Dorsolateral prefrontal cortex (tissue), 122 donors: ENCODE measurements at places on chromosomes 2 and 18. TPM values are rescaled to one million over a fixed set of nuclear protein-coding genes. Genes with fewer than 3 reads are reported as not detected.

The RAX gene
- total RNA-seq: not detected

The ADGRF3 gene
- total RNA-seq: 2.0 TPM

The ATP6V1B1 gene
- 1.3 TPM for total RNA-seq

The GPR45 gene
- total RNA-seq: 1.6 TPM

The EVX2 gene
- not detected for total RNA-seq

The LRRTM4 gene
- total RNA-seq: 49.6 TPM

The FASTKD2 gene
- total RNA-seq: 32.1 TPM

The MERTK gene
- 26.6 TPM for total RNA-seq

The C18orf32 gene
- total RNA-seq: 127 TPM

The CYRIA gene
- total RNA-seq: 131 TPM

The POU3F3 gene
- total RNA-seq: 55.8 TPM

The UGT1A4 gene
- total RNA-seq: not detected

The PCARE gene
- total RNA-seq: 0.50 TPM

The TXNDC9 gene
- 15.5 TPM for total RNA-seq

The ONECUT2 gene
- total RNA-seq: 2.7 TPM

The ZDBF2 gene
- total RNA-seq: 30.6 TPM

The TWIST2 gene
- 0.58 TPM for total RNA-seq

The KRTCAP3 gene
- total RNA-seq: 0.99 TPM

The CAMKMT gene
- total RNA-seq: 11.9 TPM

The SALL3 gene
- 10.3 TPM for total RNA-seq

The LYG2 gene
- total RNA-seq: not detected

The RUFY4 gene
- total RNA-seq: 0.79 TPM

The REG1A gene
- total RNA-seq: not detected

The BCL11A gene
- 86.0 TPM for total RNA-seq

The CD207 gene
- 0.34 TPM for total RNA-seq

The ATOH8 gene
- total RNA-seq: 21.6 TPM

The TANC1 gene
- 30.9 TPM for total RNA-seq

The AOX1 gene
- 0.99 TPM for total RNA-seq

The EN1 gene
- total RNA-seq: not detected

The NGEF gene
- 201 TPM for total RNA-seq

The FEV gene
- total RNA-seq: not detected

The KANSL1L gene
- 44.7 TPM for total RNA-seq

The DPYSL5 gene
- total RNA-seq: 33.0 TPM

The ADCYAP1 gene
- total RNA-seq: 11.0 TPM

The SIX3 gene
- total RNA-seq: 0.55 TPM

The DPP4 gene
- 5.1 TPM for total RNA-seq

The CXCR2 gene
- 0.57 TPM for total RNA-seq

The SCN7A gene
- 4.8 TPM for total RNA-seq

The TSPYL6 gene
- total RNA-seq: 0.57 TPM

The NAT8 gene
- total RNA-seq: not detected

The GALNT1 gene
- 35.4 TPM for total RNA-seq

The C2orf66 gene
- total RNA-seq: not detected

The REG3G gene
- not detected for total RNA-seq

The TBR1 gene
- 118 TPM for total RNA-seq

The SESTD1 gene
- 144 TPM for total RNA-seq

The DCDC2C gene
- total RNA-seq: 0.74 TPM

The CPO gene
- 3.1 TPM for total RNA-seq

The NT5C1B gene
- not detected for total RNA-seq
